ENCODE measurements at places on chromosomes 1 and 21.

DNA sequence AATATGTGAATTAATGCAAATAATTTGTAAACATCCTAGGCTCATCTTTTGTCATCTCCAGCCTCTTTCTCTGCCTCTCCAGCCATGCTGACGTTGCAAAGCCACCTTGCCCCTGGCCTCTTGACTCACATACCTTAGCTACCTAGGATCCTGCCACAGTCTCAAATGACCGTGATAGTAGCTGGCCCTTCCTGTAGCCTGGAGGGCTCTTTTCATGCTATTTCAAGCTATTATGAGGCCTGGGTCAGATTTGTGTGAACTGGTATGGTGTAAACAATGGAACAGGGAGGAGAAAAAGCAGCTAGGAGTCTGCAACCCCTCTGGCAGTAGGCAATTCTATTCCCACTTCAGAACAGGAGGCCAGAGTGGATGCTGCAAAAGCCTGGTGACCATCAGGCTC is 337.7 kb downstream of the DISC1 start:
- DNase-seq = no peak

DNA sequence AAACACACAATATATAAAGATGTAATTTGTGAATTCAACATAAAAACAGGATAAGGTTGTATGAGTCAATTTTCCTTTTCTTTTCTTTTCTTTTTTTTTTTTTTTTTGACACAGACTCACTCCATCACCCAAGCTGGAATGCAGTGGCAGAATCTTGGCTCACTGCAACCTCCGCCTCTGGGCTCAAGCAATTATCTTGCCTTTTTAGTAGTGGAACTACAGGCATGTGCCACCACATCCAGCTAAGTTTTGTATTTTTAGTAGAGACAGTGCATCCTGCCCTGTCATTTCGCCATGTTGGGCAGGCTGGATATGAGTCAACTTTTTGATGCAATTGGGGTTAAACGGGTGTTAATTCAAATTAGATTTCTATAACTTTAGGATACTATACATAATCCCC is 10.3 kb upstream of the SPRR2B start:
- DNase-seq = no peak

DNA sequence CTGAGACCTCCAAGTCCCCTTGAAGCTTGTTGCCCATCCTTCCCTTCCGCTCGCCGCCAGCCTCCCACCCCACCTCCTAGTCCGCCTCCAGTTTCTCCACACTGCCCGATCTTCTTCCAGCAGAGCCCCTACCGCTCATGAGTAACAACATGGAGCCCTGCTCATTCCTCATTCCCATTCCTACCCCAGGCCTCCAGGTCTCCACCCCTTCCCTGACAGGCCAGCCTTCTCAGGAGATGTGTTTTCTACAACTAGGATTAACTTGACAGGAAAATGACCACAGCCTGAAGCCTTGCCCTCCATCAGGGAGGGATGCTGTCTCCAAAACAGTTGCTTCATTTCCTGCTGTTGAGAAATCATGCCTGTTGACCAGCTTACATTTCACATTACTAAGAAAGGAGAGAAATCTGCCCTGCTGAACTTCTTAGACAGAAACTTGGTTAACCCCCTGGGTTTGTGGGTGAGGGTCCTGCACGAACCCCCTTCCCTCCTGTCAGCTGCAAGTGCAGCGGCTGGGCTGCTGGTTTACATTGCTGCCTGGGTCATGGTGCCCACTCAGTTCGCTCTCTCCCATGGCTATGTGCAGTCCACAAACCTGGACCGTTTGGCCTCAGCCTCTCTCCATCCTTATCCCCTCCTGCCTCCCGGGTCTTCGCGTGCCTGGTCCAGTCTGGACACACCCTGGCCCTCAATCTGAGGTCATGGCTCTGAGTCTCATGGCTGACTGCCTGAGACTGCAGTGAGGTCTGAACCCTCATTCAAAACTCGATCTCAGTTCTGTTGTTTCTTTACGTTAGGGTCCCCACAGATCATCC is 16.1 kb upstream of the CHI3L1 start:
- no peak for DNase-seq

- no peak for DNase-seq
These were observed 1.8 kb upstream of the SPRR2A start for GRCh38 chr1:153058826-153059784.

- no peak for DNase-seq
These were observed 73.8 kb downstream of the BCAR3 start for GRCh38 chr1:93607814-93608186.

DNA sequence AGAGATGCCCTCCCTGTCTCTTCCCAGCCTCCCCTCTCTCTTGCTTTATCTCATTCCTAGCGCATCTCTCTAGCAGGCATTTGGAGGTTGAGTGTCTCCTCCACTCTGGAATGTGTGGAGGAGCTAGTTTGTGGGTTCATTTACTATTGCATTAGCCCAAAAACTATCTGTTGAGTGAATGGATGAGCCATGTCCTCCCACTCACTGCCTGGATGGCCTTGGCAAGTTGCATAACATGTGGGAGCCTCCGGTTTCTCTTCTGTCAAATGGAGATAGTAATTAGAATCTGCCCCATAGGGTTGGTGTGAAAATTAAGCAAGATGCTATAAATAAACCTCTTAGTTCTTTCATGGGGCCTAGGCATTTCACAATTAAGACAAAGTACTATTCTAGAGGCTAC is 181.8 kb downstream of the KAZN start:
- DNase-seq = no peak

- no peak for DNase-seq
These were observed 55.4 kb downstream of the KANK4 start for GRCh38 chr1:62263814-62264353.

- DNase-seq = no peak
These were observed 60.3 kb upstream of the LRRC8D start for GRCh38 chr1:89760496-89760895.

- no peak for DNase-seq
These were observed 6.7 kb downstream of the INTS3 start for GRCh38 chr1:153734396-153735089.

- no peak for DNase-seq
These were observed 99.3 kb downstream of the NCAM2 start for GRCh38 chr21:21097466-21097865.

GRCh38 chr1:26284597-26285347 is 4.9 kb downstream of the SH3BGRL3 start:
- DNase-seq = peak; percentile 91

DNA sequence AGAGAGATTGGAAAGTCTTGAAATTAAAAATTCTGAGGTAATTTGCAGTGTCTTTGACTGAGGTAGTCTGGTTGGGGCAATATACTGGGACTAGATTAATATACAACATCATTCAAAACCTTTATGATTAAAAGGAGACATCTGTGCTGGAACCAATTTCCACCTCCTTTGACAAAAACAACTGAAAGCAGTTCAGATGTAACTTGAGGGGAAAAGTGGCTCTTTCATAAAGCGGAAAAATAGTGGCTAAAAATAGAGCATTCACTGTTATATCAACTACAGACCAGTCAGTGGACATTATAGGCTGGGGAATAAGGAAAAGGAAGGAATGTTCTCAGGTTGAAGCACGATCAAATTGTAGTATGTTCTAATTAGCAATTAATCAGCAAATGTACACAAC is 635.9 kb downstream of the SMYD3 start:
- no peak for DNase-seq

DNA sequence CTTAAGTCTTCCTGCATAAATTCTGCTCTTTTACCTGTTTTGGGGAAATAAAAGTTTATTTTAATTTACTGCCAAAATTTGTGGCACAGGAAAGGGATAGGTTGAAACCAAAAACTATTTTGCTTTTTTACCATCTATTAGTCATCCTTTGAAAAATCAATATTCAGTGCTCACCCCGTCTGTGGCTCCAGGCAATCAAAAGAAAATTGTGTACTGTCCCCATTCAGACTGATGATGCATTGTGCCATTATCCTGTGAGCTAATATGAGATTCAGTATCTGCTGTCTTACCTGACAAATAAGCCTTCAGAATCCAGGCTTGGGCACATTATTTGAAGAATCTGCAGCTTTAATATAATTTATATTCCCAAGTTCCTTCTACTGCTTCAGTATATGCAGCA is 650.7 kb downstream of the KIF26B start:
- no peak for DNase-seq

- DNase-seq = no peak
These were observed 194.6 kb downstream of the PBX1 start for GRCh38 chr1:164753521-164754077.

DNA sequence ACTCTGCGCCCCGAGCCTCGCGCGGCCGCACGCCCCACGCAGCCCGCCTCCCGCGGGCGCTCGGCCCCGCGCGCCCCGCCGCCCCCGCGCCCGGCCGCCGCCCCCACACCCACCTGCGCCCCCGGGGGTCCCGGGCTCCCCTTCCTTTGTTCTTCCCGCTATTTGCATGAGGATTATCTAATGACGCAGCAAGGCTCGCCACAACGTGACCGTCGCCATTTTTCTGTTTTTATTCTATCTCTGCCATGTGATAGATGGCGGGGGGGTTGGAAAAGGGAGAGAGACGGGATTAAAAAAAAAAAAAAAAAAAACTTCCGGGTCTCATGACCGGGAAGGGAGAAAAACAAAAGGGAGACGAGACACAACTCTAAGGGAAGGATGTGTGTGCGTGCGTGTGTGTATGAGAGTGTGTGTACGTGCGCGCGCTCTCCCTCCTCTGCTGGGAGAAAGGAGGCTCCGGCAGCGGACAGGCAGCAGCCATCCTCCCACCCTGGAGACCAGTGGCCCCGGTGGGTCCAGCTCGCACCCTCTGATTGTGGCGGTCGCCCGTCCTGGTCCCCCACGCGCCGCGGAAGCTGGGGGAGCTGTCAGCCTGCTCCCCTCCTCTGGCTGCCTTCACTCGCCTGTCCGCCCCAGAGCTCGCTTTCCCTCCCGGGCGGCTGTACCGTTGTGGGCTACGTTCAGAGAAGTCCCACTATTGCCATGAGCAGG is 80.4 kb upstream of the AK4 start:
- DNase-seq = peak; percentile 31

- DNase-seq = no peak
These were observed 2.1 kb downstream of the C1orf21 start for GRCh38 chr1:184388971-184389370.

DNA sequence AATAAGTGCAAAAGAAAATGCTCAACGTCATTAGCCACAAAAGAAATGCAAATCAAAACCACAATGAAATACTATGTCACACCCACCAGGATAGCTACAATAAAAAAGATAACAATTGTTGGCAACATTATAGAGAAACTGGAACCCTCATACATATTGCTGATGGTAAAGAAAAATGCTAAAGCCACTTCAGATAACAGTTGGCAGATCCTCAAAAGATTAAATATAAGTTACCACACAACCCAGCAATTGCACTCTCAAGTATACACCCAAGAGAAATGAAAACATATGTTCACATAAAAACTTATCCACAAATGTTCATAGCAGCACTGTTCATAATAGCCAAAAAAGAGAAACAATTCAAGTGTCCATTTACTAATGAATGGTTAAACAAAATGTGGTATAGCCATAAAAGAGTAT is 20.7 kb downstream of the TRIM33 start:
- DNase-seq = no peak

DNA sequence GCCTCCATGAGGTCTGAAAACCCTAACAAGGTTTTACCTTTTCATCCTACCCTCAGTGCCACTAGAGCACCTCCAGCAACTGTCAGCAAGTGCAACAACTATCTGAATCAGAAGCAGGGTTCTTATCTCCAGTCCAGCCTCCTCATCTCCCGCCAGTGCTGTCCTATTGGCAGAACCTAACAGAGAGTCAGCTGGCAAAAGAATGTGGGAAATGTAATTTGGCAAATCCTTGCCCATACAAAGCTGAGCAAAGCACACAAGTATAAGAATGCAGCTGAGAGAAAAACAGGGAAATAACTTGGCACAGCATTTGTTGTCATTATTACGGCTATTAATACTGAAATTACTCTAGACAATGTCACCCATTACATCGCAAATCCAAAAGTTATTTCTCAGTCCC is 124.2 kb downstream of the ATP6V1G3 start:
- no peak for DNase-seq

DNA sequence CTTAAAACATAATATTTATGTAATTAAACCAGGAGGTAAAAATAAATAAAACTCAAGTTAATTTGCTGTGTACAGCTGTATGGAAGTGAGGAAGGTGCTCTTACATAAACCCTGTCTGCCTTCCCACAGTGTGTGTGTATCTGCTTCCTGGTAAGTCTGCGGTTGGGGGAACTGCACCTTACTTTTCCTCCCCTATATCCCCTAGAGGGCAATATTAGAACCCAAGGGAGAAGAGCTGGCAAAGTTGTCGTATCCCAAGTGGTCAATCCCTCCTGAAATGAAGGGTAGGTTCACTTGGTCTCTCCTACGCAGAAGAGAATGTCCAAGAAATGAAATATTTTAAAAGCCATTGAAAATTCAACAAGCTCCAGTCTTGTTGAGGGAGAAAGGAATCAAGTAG is 17.8 kb upstream of the JAK1 start:
- no peak for DNase-seq

GRCh38 chr1:68293609-68294366 is 61.5 kb upstream of the WLS start:
- no peak for DNase-seq

DNA sequence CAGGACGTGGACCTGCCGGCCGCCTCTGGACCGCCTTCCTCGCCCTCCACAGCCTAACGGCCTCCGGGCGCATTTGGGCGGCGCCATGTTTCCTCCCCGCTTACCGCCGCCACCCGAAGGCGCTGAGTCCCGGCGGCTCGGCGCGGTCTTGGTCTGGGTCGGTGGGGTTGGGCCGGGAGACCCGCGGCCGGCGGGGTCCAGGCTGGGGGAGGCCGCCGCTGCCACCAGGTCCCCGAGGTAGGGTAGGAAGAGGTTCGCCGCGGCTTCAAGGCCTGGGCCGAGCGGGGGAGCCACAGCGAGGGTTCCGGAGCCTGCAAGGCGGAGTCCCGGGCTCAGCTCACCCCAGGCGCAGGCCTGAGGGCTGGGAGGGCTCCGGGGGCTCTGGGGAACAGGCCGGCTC is 5.5 kb downstream of the OR2C3 start:
- DNase-seq = no peak

GRCh38 chr1:230167419-230167852 is 100.4 kb downstream of the GALNT2 start:
- no peak for DNase-seq

- no peak for DNase-seq
These were observed 9.9 kb upstream of the NCF2 start for GRCh38 chr1:183600136-183600535.

- no peak for DNase-seq
These were observed 21.1 kb downstream of the PRXL2B start for GRCh38 chr1:2607641-2608091.

DNA sequence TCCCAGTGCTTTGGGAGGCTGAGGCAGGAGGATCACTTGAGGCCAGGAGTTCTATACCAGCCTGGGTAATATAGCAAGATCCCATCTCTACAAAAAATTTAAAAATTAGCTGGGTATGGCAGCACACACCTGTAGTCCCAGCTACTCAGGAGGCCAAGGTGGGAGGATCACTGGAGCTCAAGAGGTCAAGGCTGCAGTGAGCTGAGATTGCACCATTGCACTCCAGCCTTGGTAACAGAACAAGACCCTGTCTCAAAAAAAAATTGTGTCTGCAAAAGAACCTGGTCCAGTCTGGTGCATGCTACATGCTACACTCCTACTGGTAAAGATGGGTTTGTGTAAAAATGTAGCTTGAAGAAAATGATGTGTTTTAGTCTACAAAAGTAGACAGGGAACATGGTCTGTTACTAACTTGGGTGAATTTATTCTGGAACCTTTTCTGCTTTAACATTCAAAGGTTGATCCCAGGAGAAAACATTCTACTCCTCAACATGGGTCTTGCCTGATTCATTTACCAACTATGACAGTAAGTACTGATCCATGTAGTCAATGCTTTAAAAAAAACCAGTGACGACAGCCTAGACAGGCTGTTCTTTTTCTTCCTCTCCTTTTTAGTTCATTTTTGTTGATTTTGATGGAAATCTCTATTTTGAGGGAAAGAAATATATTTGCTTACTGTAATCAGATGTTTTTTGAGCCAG is 32.7 kb upstream of the ENAH start:
- no peak for DNase-seq

Measured in stimulated activated CD8-positive, alpha-beta memory T cell treated with anti-CD3 and anti-CD28 coated beads, Interleukin-12 subunit alpha, Interleukin-12 subunit beta, amount 100 ng/mL, for 4 hours (primary cell).